ENCODE measurements at places on chromosomes 1 and 21.

GRCh38 chr1:119838236-119838635 lies 27.0 kb upstream of the REG4 start:
- no peak for DNase-seq

DNA sequence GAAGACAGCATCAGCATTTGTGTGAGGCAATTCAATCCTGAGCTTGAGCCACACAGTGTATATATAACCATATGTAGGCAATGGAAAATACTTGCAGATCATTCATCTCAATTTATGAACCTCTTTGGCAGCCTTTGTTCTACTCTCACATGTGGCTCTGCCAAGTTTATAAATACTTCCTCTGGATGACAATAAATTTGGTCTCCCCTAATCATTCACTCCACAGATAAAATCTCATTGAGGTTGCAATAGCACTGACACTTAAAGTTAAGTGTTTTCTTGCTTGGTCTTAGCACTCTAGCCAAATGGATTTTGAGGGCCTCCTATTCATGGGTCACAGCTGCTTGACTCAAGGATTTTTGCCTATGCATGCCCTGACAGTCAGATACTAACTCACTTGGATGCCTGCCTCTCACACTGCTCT lies 136.6 kb upstream of the VANGL1 start:
- no peak for DNase-seq

DNA sequence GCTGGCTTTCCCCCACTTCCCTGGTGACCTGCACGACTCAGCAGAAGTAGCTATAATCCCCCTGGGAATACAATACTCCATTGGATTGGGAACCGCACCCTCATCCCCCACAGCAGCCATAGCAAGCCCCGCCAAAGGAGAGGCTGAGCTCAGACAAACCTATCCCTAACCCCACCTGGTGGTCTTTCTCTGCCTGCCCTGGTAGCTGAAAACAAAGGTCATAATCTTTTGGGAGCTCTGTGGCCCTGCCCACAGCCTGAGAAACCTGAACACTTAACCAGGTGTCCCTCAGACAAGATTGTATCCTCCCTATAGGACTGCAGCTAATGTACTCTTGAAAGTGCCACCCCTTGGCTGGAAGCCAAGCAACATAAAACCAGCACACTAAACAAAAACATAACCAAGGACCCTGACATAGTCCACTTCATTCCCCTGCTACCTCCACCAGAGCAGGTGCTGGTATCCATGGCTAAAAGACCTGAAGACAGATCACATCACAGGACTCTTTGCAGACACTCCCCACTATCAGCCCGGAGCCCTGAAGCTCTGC lies 71.6 kb upstream of the RUNX1 start:
- no peak for DNase-seq

DNA sequence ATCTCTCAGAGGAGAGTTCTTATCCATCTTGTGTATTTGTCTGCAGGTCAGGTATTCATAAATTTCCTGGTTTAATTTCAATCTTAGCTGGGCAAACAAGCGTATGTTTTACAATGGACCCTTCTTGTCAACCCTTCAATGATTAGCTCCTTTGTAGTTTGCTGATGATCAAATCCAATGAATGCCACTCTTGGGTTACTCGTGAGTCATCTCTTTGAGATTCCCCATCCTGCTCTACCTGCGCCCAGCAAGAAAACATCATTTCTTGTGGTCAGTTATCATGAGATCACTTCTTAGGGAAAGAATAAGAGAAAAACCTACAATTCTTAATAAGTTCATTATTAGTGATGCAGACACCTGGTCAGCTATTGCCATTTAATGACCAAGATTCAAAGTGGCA lies 572.3 kb upstream of the PKN2 start:
- DNase-seq = no peak

DNA sequence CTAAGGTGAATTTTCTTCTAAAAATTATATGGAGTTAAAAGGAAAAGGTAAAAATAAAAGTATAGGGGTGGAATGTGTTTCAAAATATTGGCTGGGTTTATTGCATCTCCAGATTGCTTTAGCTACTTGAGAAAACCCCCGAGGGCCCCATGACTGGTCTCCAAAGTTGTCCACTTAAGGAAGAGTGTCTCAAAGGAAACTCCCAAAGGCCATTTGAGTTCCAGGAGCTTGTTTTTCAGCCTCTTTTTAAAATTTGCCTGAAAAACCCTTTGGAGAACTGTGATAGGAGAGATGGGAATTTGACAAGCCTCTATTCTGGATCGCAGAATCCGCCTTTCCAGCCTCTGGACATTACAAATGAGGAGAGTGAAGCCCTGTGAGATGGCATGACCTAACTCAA lies 225.6 kb downstream of the ZNF326 start:
- DNase-seq = no peak

DNA sequence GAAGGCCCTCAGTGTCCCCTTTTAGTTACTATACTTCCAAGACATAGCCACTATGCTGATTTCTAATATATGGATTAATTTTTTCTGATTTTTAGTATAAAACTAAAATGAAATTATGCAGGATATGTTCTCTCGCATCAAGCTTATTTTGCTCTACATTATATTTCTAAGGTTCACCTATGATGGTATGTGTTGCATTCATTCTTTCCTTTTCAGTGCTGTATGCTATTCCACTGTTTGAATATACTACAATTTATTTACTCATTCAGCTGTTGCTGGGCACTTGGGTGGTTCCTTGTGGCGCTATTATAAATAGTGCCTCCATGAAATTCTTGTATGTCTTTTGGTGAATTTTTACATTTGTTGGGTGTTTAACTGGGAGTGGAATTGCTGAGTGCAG lies 230.3 kb downstream of the ATG4C start:
- no peak for DNase-seq

DNA sequence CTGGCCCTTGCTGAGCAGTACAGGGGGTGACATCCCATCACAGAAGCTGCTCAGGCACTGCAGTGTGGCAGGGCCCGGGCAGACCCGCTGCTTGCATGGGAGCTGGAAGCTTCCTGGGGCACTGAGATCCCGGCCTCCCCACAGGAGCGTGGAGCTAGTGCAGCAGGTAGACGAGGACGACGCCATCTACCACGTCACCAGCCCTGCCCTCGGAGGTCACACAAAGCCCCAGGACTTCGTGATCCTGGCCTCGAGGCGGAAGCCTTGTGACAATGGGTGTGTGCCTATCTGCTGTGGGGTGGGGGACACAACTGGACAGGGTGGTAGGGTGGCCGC lies 16.4 kb downstream of the FAM151A start:
- DNase-seq = no peak

GRCh38 chr1:235951661-235952060 lies 85.0 kb upstream of the LYST start:
- DNase-seq = no peak

DNA sequence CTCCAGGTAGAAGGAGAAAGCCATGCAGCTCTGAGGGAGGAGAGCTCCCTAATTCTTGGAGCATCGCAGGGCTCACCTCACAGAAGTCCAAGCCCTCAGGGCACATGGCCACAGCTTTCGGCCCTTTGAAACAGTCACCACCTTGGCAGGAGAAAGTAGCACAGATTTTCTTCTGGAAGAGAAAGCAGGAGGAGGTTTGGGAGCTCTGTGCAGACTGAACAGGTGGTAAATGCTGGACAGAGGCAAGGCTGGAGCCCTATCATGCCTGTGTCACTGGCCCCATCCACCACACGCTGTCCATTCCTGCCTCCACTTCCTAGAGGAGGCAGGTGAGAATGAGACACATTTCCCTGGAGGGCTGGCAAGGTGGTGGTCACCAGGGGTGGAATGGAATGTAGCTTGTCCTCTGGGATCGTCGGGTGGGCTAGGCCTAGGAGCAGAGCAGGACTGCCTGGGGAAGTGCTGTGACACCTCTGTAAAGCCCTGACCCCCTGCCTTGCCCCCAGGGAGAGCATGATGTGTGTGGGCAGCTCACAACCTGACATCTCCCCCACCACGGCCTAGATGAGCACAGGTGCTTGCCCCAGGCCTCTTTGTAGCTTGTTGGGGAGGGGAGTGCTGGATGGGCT lies 2.8 kb upstream of the INPP5B start:
- DNase-seq = no peak

DNA sequence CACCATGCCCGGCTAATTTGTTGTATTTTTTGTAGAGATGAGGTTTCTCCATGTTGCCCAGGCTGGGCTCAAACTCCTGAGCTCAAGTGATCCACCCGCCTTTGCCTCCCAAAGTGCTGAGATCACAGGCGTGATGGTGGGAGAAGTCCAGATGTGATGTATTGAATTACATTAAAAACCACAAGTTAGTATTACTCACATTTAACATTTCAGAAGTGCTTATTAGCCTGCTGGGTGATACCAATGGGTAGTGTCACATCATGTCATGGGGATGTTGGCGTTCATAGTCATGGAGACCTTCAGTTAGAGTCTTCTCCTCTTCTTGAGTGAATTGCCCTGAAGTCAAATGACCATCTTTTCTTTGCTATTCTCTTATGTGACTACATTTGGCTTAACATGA lies 63.6 kb upstream of the VAMP3 start:
- DNase-seq = no peak

- peak; percentile 35 for DNase-seq
Observed at GRCh38 chr21:34582506-34583150, 32.3 kb downstream of the RCAN1 start.

GRCh38 chr1:184910691-184911091 lies 63.6 kb downstream of the NIBAN1 start:
- no peak for DNase-seq

DNA sequence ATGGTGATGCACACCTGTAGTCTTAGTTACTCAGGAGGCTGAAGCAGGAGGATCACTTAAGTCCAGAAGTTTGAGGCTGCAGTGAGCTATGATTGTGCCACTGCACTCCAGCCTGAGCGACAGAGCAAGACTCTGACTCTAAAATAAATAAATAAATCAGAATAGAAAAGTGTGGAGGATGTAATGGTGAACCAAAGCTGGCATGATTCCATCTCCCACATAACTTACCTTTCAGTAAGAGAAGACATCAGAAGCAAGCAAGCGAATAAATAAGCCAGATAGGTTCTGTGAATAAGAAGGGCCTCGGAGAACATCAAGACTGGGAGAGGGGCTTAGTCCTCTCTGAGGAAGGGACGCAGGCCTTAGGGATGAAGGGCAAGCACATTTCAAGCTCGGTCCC lies 59.5 kb downstream of the TOMM20 start:
- DNase-seq = no peak

DNA sequence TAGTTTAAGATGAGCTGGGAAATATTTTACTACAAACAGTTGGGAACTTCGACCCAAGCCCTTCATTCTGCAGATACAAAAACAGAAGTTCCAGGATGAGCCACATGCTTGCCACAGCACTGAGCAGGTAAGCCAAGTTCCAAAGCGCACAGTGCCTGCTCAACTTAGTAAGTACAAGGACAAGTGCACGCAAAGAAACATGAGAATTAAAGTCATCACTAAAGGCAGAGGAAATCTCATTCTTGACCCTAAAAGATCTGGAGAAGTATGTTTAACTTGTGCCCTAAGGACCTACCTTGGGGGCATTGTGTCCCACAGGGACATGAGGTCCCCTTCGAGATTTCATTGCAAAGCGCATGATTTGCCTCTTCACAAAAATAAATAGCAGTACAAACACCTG lies 1.2 kb upstream of the UBAP2L start:
- DNase-seq = no peak

DNA sequence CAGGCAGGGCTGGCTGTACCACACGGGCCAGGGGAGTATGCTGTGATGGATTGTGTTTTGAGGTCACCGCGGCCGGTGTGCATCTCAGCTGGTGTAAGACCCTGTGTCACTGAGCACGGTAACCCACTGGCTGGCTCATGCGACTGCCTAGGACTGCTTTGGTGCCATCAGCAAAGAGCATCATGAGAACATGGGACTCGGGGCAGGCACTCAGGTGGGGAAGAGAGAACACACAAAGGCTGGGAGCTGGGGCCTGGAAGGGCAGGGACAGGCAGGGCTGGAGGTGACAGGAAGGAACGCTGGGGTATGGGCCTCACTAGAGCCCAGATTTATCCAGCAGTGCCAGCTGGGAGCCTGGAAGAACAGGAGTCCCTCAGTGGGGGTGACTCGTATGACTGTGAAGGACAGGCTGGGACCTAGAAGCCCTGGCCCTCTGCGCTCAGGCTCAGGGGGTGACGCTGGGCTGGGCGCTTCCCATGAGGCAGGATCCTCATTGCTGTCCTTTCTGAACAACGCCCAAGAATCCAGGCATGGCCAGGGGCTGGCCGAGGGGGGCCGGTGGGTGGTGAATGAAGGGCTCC lies 210.4 kb upstream of the VAMP3 start:
- DNase-seq = no peak

DNA sequence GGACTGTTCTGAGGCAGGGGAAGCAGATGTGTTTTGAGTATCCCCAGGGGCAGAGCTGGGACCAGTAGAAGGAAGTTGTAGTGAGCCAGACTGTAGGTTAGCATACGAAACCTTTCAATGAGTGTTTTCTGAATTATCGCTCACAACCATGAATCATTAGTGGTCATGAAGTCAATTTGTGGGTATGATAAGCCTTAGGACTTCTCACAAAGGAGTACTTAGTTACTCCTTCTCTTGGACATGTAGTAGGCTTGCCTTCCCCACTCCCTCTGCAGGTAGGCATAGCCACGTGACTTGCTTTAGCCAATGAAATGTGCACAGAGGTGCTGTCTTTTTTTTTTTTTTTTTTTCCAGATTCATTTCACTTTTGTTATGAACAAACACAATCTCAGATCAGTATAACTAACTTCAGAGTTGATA lies 23.9 kb upstream of the FAAH start:
- no peak for DNase-seq

GRCh38 chr1:51989582-51990477 lies 670 bp downstream of the RAB3B start:
- DNase-seq = no peak

DNA sequence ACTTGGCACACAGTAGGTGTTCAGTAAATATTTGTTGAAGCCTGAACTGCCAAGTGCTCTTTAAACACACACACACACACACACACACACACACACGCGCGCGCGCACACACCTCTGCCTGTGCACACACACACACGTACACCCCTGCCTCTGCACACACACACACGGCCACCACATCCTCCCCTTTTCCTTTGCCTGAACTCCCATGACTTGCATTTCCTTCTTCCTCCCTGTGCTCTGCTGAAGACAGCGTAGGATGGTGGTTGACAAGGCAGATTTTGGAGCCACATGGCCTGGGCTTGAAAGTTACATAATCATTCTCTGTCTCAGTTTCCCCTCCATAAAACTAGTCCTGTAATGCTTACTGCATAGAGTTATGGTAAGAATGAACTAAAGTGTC lies 712.3 kb downstream of the PTPRU start:
- DNase-seq = no peak

DNA sequence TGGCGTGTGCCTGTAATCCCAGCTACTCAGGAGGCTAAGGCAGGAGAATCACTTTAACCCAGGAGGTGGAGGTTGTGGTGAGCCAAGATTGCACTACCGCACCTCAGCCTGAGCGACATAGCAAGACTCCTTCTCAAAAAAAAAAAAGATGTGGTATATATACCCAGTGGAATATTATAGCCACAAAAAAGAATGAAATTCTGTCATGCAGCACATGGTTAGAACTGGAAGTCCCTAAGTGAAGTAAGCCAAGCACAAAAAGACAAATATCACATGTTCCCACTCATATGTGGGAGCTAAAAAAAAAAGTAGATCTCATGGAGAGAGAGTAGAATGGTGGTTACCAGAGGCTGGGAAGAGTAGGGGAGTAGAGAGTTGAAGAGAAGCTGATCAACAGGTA lies 18.7 kb downstream of the PSMB4 start:
- DNase-seq = no peak

GRCh38 chr1:160548183-160548582 lies 25.1 kb upstream of the SLAMF6 start:
- DNase-seq = no peak
